ENCODE measurements at places on chromosomes 1 and 21.

DNA sequence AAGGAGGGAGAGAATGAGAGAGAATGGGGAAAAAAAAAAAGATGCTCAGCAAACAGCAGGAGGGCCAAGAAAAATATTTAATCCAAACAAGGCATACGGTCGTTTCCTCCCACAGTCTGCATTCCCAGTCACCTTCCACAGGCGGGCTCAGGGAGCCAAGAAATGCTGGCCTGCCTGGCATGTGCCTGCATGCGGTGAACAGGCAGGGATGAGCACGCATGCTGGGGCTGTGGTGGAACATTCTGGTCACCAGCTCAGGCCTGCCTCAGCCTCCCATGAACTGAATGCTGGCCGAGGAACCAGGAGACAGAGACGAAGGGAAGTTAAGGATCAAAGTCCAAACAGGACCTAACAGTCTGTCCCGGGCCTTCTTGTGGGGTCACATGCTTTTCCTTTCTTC, 335.3 kb downstream of the ASTN1 start:
- no peak for DNase-seq

DNA sequence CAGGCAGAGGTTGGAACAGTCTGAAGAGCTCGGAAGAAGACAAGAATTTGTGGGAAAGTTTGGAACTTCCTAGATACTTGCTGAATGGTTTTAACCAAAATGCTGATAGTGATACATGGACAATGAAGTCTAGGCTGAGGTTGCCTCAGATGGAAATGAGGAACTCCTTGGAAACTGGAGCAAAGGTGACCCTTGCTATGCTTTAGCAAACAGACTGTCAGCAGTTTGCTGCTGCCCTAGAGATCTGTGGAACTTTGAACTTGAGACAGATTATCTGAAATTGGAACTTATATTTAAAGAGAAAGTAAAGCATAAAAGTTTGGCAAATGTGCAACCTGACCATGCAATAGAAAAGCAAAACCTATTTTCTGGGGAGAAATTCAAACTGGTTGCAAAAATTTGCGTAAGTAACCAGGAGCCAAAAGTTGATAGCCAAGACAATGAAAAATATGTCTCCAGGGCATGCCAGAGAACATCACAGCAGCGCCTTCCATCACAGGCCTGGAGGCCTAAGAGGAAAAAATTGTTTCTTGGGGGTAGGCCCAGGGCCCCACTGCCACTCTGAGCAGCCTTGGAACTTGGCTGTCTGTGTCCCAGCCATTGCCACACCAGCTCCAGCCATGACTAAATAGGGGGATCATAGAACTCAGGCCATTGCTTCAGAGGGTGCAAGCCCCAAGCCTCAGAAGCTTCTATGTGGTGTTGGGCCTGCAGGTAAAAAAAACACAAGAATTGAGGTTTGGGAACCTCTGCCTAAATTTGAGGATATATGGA, 675.3 kb downstream of the LTN1 start:
- DNase-seq, result no peak

GRCh38 chr1:200479816-200480215, 70.0 kb upstream of the ZNF281 start:
- no peak for DNase-seq

DNA sequence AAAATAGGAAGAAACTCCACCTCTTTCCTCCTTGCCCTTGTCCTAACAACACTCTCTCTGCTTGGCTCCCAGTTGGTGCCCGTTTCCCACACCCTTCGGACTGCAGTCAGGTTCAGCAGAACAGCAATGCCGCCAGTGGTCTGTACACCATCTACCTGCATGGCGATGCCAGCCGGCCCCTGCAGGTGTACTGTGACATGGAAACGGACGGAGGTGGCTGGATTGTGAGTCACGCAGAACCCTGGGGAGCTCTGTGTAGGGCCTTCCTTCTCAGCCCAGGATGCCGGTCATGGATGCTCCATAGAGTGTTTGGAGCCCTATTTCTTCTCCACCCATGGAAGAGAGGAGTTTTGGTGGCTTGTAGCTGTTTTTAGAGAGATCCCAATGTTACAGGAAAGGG, 60.9 kb downstream of the TNN start:
- no peak for DNase-seq

DNA sequence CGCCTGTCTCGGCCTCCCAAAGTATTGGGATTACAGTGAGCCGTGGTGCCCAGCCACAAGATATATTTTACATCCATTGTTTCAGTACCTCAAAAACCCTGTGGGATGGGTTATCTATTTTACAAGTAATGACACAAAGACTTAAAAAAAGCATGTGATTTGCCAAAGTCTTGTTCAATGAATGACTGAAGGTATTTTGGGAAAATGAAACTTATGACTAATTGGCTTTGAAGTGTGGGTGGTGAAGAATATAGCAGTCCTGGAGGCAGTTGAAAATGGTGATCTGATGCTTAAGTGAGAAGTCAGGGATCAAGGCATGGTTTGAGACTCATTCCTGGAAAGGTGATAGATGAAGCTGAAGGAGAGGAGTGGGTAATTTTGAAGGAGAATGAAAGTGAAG, 3.0 kb downstream of the SWT1 start:
- DNase-seq, result no peak

DNA sequence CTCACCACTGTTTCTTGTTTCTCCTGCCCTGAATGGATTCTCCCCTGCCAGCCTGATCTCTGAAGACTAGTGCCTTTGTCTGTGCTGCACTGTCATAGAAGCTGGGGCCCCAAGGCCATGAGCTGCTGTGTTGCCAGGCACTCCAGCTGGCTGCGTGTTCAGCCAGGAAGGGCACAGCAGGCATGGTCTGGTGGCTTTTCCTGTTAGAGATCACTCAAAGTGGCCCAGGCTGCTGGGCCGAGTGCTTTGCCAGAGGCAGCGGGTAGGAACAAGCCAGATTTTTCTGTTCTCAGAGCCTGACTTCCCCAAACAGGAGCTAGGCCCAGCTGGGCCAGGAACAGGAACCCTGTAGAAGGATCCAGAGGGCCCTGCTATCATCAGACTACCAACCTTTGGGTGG, 5.2 kb downstream of the ADPRS start:
- DNase-seq, result no peak
